ENCODE measurements at places on chromosomes 2 and 18. TPM values are rescaled to one million over a fixed set of nuclear protein-coding genes. Genes with fewer than 3 reads are reported as not detected.
A peak's percentile ranks its signal among the peaks of the same experiment; 100 is the strongest.

- DNase-seq = no peak
Observed at GRCh38 chr18:75170916-75171315, 38.0 kb downstream of the PTGR3 start.

DNA sequence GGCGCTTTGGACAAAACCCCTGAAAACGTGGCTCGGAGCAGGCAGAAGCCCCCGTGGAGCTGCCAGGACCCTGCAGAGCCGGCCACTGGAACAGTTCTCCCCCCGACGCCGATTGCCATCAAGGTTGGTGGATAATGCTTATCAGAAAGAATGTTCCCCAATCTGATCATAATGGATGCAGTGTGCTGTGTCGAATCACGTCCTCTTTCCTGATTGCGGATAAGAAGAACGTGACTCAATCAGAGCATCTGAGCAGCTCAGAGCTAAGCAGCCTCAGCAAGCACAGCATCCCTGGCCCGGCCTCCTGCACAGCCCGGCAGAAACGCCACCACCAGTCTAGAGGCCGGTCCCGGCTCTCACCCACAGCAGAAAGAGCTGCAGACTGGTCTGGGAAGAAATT is 488.0 kb downstream of the EIPR1 start:
- no peak for DNase-seq

- DNase-seq = no peak
Observed at GRCh38 chr2:164739966-164740365, 101.7 kb downstream of the COBLL1 start.

DNA sequence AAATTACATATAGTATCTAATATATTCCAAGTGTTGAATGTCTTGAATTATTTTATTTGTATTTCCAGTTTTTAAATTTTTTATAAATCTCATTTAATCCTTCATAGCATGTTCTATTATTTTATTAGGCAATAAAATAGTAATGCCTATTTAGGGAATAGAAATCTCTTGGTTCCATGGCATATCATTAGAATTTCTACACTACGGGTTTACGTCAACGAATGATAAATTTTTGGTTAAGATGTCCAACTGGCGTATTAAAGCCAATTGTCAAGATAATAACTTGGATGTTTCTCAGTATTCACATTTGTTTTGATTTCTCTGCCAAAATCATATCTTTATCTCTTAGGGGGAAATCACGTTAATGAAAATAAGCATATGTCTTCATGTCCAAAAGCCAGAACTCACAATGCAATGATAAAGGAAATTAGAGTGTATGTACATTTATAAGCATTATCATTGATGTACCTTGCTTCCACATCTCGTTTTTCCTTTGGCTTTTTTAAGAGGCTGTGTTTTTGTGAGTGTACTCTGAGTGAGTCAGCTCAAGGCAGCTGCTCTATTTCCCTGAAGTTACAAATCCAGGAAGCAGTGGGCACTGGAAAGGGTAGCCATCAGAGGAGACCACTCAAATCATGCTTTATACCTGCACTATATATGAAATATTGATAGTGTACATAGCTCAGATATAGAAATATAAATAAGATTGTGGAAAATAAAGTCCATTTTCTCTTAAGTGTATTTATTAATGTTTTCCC is 115.8 kb upstream of the PDE1A start:
- DNase-seq = no peak

GRCh38 chr18:67468038-67468437 is 48.5 kb downstream of the DSEL start:
- no peak for DNase-seq

- peak; percentile 19 for DNase-seq
Observed at GRCh38 chr2:202038471-202039277, 5.0 kb downstream of the FZD7 start.

IFIH1 gene
- 0.21 TPM for polyA plus RNA-seq

Data from A549 (cell line).